ENCODE measurements at places on chromosomes 7 and 10.
A peak's percentile ranks its signal among the peaks of the same experiment; 100 is the strongest.

- H3K4me3 ChIP-seq, result no peak overlapping the region
- H3K27ac ChIP-seq, result no peak overlapping the region
- H3K4me1 ChIP-seq, result no peaks in the 10 kb centered on the region
- H3K27me3 ChIP-seq, result no peaks in the 10 kb centered on the region
- DNase-seq, result no peak
Measured at GRCh38 chr7:33610918-33611317, 294.4 kb upstream of the BMPER start.

DNA sequence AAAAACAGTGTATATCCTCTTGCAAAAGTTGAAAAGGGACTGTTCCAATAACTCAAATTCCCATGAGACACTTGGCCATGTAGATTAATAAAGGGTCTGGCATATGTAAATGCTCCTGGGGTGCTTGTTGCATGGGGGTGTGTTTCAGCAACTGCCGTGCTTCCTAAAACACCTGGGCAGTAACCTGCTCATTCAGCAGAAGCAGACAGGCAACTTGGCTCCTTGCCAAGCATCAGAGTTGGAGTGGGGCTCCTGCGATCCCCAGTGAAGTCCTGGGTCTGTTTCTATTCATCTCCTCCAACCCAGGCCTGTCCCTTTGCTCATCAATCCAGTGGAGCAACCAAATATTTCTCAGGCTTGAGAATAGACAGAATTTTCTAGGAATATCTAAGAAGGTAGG lies 42.2 kb upstream of the ADAM12 start:
- H3K27me3 ChIP-seq, result no peaks in the 10 kb centered on the region
- no peaks in the 10 kb centered on the region for H3K4me1 ChIP-seq
- H3K36me3 ChIP-seq, result no peaks in the 10 kb centered on the region
- DNase-seq, result no peak
- no peak overlapping the region for H3K27ac ChIP-seq

DNA sequence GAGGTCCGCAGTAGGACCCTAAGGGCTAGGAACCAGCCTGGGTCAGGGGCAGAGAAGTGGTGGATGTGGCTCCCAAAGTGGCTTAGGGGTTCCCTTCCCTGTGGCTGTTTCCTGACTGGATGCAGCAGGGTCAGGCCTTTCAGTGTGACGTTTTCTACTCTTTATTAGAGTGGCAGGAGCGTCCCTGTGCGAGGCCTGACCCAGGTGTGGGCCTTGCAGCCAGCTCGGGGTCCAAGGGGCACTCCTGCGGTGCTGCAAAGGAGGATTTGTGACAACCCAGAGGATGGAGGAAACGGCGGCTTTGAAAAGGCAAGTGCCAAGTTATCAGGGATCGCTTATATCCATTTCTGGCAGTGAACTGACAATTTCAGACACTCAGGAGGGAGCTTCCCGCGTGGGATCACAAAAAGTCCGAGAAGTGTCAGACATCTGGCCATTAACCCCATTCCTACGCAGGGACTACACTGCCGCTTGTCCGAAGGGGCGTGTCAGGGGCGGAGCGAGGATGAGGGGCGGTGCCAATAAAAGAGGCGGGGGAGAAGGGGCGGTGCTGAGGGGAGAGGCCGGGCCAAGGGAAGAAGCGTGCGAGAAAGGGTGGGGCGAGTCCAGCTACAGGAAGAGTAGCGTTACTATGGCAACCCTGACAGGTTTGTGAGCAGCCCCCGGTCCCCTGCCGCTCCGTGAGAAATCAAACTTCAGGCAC lies 98.8 kb upstream of the ZNF722 start:
- no peak overlapping the region for H3K27ac ChIP-seq
- peak overlapping the region; percentile 41 for H3K4me3 ChIP-seq
- no peaks in the 10 kb centered on the region for H3K27me3 ChIP-seq
- H3K36me3 ChIP-seq, result no peaks in the 10 kb centered on the region
- DNase-seq, result peak; percentile 31

GRCh38 chr7:41788556-41788955 lies 85.7 kb upstream of the INHBA start:
- H3K27me3 ChIP-seq, result no peaks in the 10 kb centered on the region
- no peaks in the 10 kb centered on the region for H3K4me1 ChIP-seq
- H3K4me3 ChIP-seq, result no peak overlapping the region
- no peaks in the 10 kb centered on the region for H3K36me3 ChIP-seq
- DNase-seq, result no peak

DNA sequence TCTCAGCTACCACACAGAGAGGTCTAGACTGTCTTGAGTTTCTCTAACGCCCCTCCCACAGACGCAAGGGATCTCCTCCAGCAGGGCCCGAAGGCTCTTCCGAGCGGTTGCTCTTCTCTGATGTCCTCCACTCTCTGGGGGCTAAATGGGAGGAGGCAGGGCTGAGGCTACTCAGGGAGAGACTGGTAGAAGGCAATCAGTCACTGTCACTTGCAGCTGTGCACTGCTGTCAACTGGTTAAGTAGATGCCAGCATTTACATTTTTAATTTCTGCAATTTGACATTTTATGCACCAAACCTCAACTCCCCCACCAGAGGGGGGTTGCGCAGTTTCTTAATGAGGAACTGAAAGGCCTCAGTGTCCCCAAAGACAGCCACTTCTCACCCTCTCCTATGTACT lies 442.8 kb downstream of the PLXNA4 start:
- peaks cover 92% of the 10 kb centered on the region for H3K27me3 ChIP-seq
- H3K4me3 ChIP-seq, result no peak overlapping the region
- H3K36me3 ChIP-seq, result peaks cover 4% of the 10 kb centered on the region
- no peak overlapping the region for H3K27ac ChIP-seq

- no peaks in the 10 kb centered on the region for H3K27me3 ChIP-seq
- H3K4me1 ChIP-seq, result no peaks in the 10 kb centered on the region
- peaks cover 29% of the 10 kb centered on the region for H3K36me3 ChIP-seq
- H3K27ac ChIP-seq, result no peak overlapping the region
Measured at GRCh38 chr10:84478679-84479078, 150.3 kb downstream of the CCSER2 start.

- H3K27me3 ChIP-seq, result no peaks in the 10 kb centered on the region
- H3K4me3 ChIP-seq, result no peak overlapping the region
- no peak for DNase-seq
- peaks cover 13% of the 10 kb centered on the region for H3K4me1 ChIP-seq
Measured at GRCh38 chr7:36047091-36047658, 105.9 kb upstream of the EEPD1 start.

GRCh38 chr10:114711176-114711868 lies 53.2 kb upstream of the ABLIM1 start:
- H3K27ac ChIP-seq, result no peak overlapping the region
- H3K4me3 ChIP-seq, result no peak overlapping the region
- no peak for DNase-seq
- no peaks in the 10 kb centered on the region for H3K36me3 ChIP-seq

- no peak overlapping the region for H3K27ac ChIP-seq
- no peaks in the 10 kb centered on the region for H3K4me1 ChIP-seq
- no peak for DNase-seq
Measured at GRCh38 chr10:98745645-98746044, 298.9 kb upstream of the HPS1 start.

DNA sequence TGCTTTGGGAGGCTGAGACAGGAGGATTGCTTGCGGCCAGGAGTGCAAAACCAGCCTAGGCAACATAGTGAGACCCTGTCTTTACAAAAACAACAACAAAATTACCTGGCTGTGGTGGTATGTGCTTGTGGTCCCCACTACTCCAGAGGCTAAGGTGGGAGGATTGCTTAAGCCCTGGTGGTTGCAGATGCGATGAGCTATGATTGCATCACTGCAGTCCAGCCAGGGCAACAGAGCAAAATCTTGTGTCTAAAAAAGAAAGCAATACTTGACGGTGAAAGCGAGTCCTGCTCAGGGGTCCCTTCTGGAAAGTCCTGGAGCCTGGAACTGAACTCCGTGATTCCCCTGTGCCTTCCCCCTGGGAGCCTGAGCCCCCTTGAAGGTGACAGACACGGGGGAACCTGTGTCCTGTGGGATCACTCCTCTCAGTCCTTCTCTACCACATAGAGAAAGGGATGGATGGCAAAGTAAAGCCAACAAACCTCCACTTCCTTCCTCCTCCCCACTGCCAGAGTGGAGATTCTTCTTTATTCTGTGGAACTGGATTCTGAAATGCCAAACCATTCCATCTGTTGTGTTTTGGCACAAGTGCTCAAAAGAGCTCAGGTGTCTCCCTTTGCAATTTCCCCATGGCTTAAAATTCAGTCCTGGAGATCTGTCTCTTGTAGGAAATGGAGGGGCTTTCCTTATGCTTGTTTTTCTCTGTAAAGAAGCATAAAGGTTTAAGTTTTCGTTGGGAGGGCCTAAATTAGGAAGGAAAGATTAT lies 50.6 kb downstream of the KIAA1217 start:
- no peak for DNase-seq
- H3K4me1 ChIP-seq, result peaks cover 18% of the 10 kb centered on the region
- no peak overlapping the region for H3K4me3 ChIP-seq
- no peaks in the 10 kb centered on the region for H3K27me3 ChIP-seq
- no peak overlapping the region for H3K27ac ChIP-seq

DNA sequence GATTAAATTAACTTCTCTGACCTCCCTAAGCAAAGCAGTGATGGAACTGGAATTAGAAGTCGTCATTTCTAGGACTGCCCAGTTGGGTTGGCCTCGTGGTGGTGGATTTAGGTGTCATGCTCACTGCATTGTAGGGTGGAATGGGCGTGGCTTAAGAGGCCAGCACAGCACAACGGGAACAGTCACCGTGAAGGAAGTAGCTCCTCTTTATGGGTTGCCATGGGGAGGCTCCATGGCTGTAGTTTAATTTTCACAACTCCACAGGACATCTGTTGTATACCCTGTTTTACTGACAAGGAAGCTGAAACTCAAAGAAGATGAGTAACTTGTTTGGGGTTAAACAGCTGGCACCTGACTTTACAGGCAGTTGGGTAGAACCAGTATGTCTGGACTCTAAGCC lies 208.3 kb downstream of the CELF2 start:
- no peaks in the 10 kb centered on the region for H3K4me1 ChIP-seq
- no peaks in the 10 kb centered on the region for H3K27me3 ChIP-seq
- H3K36me3 ChIP-seq, result no peaks in the 10 kb centered on the region
- peak overlapping the region; percentile 39 for H3K27ac ChIP-seq
- H3K4me3 ChIP-seq, result no peak overlapping the region
- DNase-seq, result no peak

DNA sequence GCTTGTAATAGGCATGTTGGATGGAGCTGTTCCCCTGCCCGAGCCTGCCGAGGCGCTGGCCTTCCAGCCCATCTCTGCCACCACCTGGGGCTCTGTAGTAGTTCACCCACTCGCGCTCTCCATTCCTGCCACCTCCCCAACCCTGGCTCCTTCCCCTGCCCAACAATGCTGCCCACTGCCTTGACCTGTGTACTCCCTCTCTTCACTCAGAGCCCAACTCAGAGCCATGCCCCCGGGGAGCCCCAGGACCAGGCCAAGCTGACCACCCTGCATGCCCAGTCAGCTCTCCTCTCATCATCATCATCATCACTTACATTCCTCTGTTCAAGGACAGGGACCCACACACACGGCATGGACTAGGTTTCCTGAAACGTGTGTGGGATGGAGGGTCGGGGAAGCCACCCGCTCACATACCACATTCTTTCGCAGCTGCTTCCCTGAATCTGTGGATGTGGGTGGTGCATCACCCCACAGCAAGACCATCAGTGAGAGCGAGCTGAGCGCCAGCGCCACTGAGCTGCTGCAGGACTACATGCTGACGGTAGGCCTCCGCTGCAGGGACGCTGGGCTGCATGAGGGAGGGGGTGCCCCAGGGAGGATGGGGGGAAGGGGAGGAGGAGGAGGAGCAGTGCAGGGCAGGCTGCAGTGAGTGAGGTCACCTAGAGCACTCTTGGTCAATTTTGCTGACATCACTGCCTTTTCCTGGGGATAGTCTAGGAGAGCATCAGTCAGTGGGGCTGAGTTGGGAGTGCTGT lies 15.6 kb downstream of the NACAD start:
- peaks cover 3% of the 10 kb centered on the region for H3K4me1 ChIP-seq
- no peak overlapping the region for H3K27ac ChIP-seq
- DNase-seq, result no peak
- peaks cover 32% of the 10 kb centered on the region for H3K36me3 ChIP-seq
- H3K27me3 ChIP-seq, result no peaks in the 10 kb centered on the region

DNA sequence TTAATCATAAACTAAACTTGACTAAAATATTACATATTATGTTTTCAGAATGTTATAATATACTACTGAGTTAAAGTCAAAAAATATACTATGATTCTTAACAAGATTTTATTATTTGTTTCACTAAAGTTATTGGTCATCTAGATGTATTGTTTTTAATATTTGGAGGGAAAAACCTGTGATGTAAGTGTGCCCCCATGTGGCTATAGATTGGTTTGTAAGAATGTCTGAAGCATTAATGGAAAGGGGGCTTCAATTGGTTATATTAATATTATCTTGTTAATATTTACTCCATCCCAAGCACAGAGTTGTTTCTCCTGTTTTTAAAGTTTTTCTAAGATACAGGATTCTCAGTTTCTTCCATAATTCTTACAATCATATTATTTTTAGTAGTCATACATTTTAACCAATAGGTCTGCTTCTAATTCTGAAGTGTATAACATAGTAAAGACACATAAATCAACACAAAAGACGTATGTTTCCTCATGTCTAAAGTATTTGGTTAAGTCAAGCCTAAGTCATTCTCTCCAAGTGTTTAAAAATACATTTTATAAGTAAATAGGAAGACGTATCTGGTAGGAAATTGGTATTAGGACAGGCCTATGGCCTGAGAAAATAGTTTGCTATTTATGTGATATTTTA lies 58.0 kb downstream of the GNAT3 start:
- H3K4me3 ChIP-seq, result no peak overlapping the region
- no peaks in the 10 kb centered on the region for H3K27me3 ChIP-seq
- H3K27ac ChIP-seq, result no peak overlapping the region
- no peaks in the 10 kb centered on the region for H3K4me1 ChIP-seq
- no peak for DNase-seq
- no peaks in the 10 kb centered on the region for H3K36me3 ChIP-seq

DNA sequence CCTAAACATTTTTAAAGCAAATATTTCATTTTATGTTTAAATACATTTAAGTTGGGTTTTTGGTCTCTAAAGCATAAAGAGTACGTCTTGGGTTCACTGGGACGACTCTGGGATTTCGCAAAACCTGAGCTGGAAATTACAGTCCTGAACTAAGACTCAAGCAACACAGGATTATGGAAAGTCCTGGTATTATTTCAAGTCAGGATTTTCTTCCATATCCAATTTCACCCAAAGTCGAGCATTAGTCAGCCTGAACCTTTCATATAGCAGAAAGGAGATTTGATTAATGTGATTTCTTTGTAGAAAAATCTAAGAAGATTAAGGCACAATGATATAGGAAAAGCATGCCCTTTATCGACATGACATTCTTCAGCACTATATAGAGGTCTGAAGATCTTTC lies 100.0 kb downstream of the MTERF1 start:
- H3K4me1 ChIP-seq, result no peaks in the 10 kb centered on the region
- no peak overlapping the region for H3K4me3 ChIP-seq
- DNase-seq, result no peak
- no peaks in the 10 kb centered on the region for H3K27me3 ChIP-seq

GRCh38 chr7:45716380-45717203 lies 142.4 kb downstream of the ADCY1 start:
- H3K4me1 ChIP-seq, result no peaks in the 10 kb centered on the region
- H3K4me3 ChIP-seq, result no peak overlapping the region
- no peaks in the 10 kb centered on the region for H3K27me3 ChIP-seq
- no peaks in the 10 kb centered on the region for H3K36me3 ChIP-seq
- no peak overlapping the region for H3K27ac ChIP-seq

All from esophagus squamous epithelium (tissue), 5 donors.